ENCODE measurements at places on chromosomes 16 and 17.

GRCh38 chr17:70089513-70090148, 14.6 kb downstream of the KCNJ16 start:
- DNase-seq = no peak

GRCh38 chr16:88317613-88317965, 65.2 kb upstream of the ZNF469 start:
- no peak for DNase-seq

DNA sequence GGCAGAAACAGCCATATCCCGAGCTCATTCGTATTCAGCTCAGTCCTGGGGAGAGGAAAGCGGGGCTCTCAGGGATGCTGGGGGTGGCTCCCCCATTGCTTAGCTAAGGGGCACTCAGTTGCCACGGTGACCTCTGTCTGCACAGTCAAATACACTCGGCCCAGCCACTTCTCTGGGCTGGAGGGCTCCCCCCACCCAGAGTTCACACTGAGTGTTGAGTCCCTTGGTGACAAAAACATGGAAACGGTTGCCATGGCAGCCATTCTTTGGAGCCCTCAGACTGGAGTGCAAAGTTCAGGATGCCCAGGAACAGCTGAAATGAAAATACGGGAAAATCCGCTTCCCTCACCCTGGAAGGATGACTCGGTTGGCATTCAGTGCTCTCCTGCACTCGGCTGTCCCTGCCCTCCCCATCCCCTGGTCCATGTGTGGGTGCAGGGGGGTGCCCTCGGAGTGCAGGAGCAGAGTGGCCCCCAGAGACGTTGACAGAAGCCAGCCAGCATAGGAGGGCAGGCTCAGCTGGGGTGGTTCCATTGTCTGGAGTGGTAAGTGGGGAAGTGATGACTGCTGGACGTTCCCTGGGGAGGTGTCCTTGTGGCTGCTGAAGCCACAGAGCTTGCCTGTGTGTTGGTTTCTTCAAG, 216.5 kb downstream of the NTN1 start:
- no peak for DNase-seq

- DNase-seq = no peak
Measured at GRCh38 chr17:31536451-31536850, 145.0 kb downstream of the RAB11FIP4 start.

GRCh38 chr17:17416400-17417360, 60.1 kb upstream of the MED9 start:
- no peak for DNase-seq

GRCh38 chr17:73290399-73291259, 21.2 kb downstream of the CDC42EP4 start:
- DNase-seq = no peak

GRCh38 chr16:66342294-66342900, 24.1 kb upstream of the CDH5 start:
- DNase-seq = no peak

GRCh38 chr17:50507871-50508572, at the start of gene MYCBPAP:
Gene MYCBPAP (plus strand): TSS chr17:50508439. CDS start chr17:50508675, 236 bp downstream.
- DNase-seq = peak; percentile 68

DNA sequence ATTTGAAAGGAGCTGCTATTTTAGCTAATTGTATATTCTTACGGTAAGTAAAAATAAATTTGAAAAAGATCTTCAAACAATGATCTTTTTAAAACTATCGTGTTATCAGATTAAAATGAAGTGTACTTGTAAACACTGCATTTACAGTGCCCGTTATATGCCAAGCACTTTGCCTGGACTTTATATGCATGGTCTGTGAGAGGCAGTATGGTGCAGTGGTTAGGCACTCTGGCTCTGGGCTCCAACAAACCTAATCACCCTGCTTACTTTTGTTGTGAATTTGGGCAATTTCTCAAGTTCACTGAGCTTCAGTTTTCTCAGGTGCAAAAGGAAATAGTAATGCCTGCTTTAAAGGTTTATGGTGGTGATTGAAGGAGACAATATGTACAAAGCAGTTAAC, 1.4 kb downstream of the PMP22 start:
- no peak for DNase-seq

Data from left renal pelvis (tissue), 4 donors.